Stimulated activated CD4-positive, alpha-beta T cell treated with anti-CD3 and anti-CD28 coated beads, Interleukin-12 subunit alpha, Interleukin-12 subunit beta, amount 100 ng/mL, for 24 hours (primary cell): ENCODE measurements at places on chromosomes 16 and 17.

- DNase-seq = no peak
Measured at GRCh38 chr16:26724189-26724588, 342.5 kb upstream of the C16orf82 start.

GRCh38 chr17:34499576-34499975, 79.8 kb upstream of the TMEM132E start:
- DNase-seq = no peak

DNA sequence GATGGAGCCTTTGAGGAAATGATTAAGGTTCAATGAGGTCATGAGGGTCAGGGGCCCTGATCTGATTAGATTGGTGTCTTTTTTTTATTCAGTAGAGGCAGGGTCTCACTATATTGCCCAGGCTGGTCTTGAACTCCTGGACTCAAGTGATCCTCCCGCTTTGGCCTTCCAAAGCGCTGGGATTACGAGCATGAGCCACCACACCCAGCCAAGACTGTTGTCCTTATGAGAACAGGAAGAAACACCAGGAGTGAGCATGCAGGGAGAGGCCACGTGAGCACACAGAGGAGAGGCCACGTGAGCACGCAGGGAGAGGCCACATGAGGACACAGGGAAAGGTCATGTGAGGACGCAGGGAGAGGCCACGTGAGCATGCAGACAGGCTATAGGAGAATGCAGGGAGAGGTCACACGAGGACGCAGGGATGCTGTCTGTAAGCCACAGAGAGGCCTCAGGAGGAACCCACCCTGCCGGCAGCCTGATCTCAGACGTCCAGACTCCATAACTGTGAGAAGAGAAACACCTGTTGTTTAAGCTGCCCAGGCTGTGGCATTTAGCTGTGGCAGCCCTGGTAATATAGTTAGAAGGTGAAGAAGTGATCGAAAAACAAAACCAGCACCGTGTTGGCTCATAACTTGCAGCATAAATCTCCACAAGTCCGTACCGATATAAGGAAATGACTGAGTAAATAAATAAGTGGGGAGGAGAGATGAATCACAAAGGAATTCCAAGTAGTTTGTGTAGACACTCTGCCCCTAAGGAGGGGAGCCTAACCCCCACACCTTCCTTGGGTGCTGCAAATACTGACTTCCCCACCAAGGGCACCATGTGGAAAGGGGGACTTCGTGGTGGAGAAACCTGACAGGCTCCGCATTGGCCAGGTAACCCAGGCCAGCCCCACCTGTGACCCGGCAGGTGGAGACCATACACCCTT, 14.6 kb upstream of the CSNK1D start:
- DNase-seq = no peak

DNA sequence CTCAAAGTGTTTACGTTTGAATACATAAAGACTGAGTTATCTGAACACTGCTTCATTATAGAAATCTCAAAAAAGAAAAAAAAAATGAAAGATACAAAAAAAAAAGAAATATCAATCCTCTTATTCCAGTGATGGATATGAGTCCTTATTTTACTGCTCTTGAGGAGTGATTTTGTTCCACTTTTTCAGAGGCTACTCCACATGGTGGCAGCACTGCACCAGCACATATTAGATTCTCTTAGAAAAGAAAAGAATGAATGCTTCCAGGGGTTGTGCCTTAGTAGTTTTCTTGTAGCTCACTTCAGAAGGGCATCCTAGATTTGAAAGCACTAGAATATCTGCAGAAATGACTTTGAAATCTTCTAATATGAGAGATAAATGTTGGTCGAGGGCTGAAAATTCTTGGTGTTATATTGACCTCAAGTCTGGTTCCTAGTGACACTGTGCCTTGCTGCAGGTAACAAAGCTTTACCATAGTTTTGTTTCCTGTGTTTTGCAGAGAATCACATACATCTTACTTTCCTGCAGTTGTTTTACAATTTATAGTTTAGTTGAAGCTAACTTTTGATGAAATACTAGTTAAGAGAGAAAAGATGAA, 25.9 kb downstream of the AP2B1 start:
- no peak for DNase-seq

GRCh38 chr16:73143002-73143401, 95.1 kb upstream of the ZFHX3 start:
- no peak for DNase-seq

DNA sequence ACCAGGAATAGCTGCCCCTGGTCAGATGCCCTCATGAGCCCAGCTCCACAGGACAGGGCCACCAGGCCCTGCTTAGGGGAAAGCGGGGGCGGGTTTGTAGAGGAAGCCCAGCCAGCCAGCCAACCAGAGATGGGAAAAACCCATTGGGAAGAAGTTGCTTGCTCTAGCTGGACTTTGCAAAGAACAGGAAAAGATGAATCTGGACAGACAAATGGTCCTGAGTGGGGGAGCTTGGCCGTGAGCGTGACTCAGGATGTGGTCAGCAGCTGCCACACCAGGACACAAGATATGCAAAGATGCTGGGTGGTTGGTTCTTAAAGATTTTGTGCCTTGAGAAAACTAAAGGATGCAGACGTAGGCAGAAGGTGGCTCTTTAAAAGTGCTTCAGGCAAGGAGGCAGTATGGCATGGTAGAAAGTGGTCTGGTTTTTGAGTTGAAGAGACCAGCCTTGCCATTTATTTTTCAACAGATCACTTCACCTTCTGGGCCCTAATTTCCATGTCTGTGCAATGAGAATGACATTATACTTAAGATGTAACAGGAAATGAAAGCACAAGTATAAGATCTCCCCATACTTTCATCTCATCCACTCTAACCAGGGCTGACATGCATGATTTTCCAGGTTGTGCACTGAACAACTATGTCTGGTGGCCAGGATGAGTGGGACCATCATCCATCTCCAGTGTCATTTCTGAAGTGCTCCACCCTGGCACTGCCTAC, 27.8 kb upstream of the HEATR6 start:
- no peak for DNase-seq

GRCh38 chr17:80214878-80215210, 5.3 kb downstream of the SGSH start:
- no peak for DNase-seq

- DNase-seq = peak; percentile 50
Measured at GRCh38 chr17:29145289-29146073, 34.7 kb downstream of the MYO18A start.

DNA sequence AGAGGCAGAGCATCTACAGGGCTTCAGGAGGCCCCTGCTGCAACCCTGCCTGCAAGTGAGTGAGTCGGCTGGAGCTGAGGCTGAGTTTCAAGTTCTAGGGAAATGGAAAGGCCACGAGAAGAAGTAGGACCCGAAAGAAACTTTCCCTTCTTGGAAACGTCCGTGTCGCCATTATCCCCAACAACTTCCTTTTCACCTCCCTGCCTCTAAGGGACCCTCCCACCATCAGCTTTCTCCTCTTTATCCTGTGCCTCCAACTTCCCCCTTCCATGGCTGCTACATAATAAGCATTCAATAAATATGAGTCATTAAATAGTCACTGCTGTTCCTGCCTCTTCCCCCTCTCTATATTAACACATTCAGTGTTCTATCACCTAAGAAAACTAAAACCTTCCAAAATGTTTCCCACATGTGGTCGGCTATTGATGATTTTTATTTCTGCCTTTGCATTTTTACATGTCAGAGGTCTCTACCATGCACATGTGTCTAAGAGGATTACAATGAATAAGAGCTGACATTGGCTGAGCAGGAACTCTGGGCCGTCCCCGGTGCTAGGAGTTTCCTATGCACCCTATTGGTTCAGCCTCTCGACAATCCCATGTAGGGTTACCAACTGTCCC, 115.9 kb upstream of the TNRC6C start:
- DNase-seq = peak; percentile 28

- DNase-seq = peak; percentile 92
Measured at GRCh38 chr17:39244600-39245570, 19.1 kb upstream of the STAC2 start.

- DNase-seq = no peak
Measured at GRCh38 chr17:80063830-80064585, 27.6 kb downstream of the CCDC40 start.

GRCh38 chr16:83732536-83732935, 75.2 kb upstream of the HSBP1 start:
- no peak for DNase-seq

GRCh38 chr17:9671559-9671958, 26.2 kb downstream of the USP43 start:
- DNase-seq = no peak

GRCh38 chr17:71667661-71668060, 453.2 kb upstream of the SOX9 start:
- no peak for DNase-seq

- DNase-seq = no peak
Measured at GRCh38 chr16:81266680-81267095, 28.2 kb downstream of the BCO1 start.

DNA sequence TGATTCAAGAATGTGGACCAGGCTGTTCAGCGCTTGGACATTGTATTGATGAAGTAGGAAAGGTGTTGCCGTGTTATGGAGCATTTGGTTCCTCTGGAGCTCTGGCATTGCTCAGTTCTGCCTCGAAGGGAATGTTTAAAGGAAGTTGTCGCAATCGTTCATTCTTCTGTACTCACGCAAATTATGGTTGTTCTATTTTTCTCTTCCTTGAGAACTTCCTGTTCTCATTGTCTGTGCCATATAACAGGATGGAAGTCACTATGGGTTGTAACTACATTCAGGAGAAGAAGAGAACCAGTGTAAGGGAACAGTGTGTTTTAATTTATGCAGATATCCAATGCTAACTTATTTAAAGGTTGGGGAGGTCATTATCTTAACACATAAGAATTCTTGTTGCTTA, 13.0 kb downstream of the PCTP start:
- DNase-seq = no peak

GRCh38 chr16:1366712-1367299, 15.1 kb downstream of the GNPTG start:
- DNase-seq = no peak

DNA sequence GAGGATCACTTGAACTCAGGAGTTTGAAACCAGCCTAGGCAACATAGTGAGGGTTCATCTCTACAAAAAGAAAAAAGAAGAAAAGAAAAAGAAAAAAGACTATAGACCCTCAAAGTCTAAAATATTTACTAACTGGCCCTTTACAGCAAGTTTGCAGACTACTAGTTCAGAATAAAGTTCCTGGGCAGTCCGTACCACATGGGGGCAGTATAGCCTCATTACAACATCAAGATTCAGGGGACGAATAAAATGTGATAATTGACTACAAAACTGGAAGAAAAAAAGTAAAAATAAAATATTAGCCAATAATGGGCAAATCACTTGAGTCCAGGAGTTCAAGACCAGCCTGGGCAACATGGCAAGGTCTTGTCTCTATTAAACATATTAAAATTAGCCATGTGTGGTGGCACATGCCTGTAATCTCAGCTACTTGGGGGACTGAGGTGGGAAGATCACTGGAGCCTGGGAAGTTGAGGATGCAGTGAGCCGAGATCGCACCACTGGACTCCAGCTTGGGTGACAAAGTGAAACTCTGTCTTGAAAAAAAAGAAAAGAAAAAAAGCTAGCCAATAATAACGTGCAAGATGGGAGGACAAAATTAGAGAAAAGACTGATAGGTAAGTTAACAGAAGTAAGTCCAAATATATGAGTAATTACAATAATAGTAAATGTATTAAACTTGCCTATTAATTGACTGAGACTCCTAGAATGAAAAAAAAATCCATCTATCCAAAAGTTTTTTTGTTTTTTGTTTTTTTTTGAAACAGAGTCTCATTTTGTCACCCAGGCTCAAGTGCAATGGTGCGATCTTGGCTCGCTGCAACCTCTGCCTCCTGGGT, 129.4 kb upstream of the SEC14L1 start:
- DNase-seq = no peak

GRCh38 chr16:1208239-1208830, 16.7 kb downstream of the TPSG1 start:
- DNase-seq = no peak

GRCh38 chr17:64406321-64407200, 15.9 kb upstream of the PECAM1 start:
- DNase-seq = no peak

DNA sequence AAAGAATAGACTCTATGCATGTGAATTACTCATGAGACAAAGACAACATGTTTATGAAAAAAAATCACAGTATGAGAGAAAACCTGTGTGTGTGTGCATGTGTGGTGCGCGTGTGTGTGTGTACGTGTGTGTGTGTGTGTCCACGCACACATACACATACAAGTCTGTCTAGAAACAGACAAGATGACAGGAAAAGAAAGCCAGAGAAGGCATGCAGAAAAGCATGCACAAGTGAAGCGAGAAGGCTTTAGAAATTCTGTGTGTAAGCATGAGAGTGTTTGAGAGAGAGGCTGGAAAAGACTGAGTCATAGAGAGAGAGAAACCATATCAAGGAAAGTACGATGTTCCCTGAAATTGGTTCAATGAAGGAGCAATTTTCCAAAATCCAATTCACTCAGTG, 566.4 kb upstream of the C16orf82 start:
- DNase-seq = no peak

- no peak for DNase-seq
Measured at GRCh38 chr17:34424814-34425491, 61.9 kb upstream of the CCL1 start.

GRCh38 chr16:56093055-56093454, 98.2 kb upstream of the GNAO1 start:
- no peak for DNase-seq

- DNase-seq = no peak
Measured at GRCh38 chr16:1112506-1113184, 16.6 kb upstream of the C1QTNF8 start.

DNA sequence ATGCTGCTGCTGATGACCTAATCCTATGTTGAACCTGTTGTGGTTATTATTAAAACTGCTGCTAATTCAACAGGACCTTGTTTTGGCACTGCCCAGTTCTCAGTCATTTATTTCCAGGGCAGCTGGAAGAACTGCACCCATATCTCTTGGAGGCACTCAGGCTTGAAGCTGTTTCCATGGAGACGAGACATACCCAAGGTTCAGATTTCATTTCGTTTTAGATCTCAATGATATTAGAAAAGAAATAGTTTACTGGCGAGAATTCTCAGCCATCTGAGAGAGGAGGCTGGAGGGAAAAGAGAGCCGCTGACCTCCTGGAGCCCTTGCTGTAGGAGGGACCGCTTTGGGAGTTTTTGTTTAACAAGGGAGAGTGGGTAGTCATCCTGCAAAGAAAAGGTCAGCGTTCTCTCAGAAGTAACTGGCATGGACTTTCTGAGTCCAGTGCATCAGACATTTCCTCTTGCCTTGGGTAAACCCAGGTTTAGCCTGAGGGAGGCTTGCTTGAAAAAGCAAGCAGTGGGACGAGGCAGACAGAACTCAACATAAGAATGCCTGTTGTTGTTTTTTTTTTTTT, 75.4 kb downstream of the YPEL2 start:
- DNase-seq = no peak

GRCh38 chr16:3171855-3172593, 16.0 kb upstream of the OR1F1 start:
- DNase-seq = peak; percentile 72

DNA sequence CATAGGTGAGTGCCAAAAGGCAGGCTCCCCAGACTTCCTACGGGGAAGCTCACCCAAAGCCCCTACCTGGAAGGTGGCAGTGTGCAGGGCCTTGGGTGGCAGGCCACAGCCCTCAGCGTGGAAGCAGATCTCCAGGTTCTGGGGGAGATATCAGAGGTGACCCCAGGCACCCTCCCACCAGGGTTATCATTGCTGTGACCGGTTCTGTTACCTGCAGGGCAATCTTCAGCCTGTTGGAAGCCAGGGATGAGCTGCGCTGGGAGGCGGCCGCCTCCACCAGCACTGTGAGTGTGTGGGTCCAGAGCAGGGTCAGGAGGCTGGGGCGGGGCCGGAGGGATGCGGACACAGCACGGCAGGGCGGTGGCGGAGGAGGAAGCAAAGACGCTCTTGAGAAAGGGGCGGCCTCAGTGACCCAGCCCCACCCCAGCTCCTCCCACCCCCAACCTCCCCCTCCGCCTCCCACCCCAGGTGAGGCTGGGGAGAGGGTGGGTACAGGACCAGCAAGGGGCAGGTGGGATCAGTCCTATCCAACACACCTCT, 13.1 kb downstream of the UNC13D start:
- no peak for DNase-seq
